Muscle of leg (tissue), 16 donors: ENCODE measurements at places on chromosomes 5 and 9.

- DNase-seq: peak; percentile 61
- H3K27me3 ChIP-seq: no peaks in the 10 kb centered on the region
- peaks cover 7% of the 10 kb centered on the region for H3K4me1 ChIP-seq
- peaks cover 14% of the 10 kb centered on the region for H3K36me3 ChIP-seq
Measured at GRCh38 chr9:126347911-126348760, 21.5 kb downstream of the MVB12B start.

DNA sequence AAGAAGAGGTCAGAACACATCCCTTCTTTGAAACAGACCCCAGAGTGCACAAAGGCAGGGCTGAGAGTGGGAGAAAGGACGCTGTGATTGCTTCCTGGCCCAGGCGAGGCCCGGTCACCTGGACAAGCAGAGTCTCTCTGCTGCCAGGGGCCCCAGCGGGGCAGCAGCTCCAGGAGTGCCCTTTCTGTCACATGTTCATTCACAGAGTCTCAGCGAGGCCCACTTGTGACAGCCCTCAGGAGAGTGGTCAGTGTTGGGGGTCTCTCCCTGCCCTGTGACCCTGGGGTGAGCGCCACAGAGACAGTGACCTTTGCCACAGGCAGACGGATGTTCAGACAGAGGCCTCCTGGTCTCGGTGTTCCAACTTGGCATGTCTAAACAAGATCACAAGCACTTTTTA, 130.2 kb upstream of the IRX4 start:
- no peaks in the 10 kb centered on the region for H3K36me3 ChIP-seq
- peaks cover 9% of the 10 kb centered on the region for H3K27me3 ChIP-seq
- H3K27ac ChIP-seq: no peak overlapping the region
- H3K4me1 ChIP-seq: peaks cover 16% of the 10 kb centered on the region
- DNase-seq: no peak
- H3K4me3 ChIP-seq: no peak overlapping the region

- H3K36me3 ChIP-seq: no peaks in the 10 kb centered on the region
- no peak for DNase-seq
- H3K4me3 ChIP-seq: no peak overlapping the region
- no peak overlapping the region for H3K27ac ChIP-seq
Measured at GRCh38 chr5:108661590-108662219, 86.0 kb upstream of the FER start.

DNA sequence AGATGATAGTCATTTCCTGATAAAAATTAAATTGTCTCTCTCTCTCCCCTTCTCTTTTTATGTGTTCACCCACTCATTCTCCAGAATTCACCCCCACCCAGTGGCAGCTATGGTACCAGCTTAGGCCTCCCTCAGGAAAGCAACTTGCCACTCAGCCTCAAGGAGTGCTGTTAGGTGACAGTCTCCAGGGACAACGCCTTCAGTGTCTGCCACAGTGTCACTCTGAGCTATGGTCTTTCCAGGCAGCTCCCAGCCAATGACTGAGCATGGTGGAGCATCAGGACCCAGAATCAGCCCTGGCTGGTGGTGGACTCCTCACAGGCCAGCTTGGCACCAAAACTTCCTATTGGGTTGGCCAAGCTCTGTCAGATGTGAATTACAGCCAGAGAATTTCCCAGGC, 140.9 kb upstream of the PIK3R1 start:
- H3K4me1 ChIP-seq: no peaks in the 10 kb centered on the region
- H3K27ac ChIP-seq: no peak overlapping the region
- no peak overlapping the region for H3K4me3 ChIP-seq
- DNase-seq: no peak

- DNase-seq: peak; percentile 62
- H3K27me3 ChIP-seq: peaks cover 11% of the 10 kb centered on the region
- no peaks in the 10 kb centered on the region for H3K36me3 ChIP-seq
Measured at GRCh38 chr5:133820507-133820906, 147.9 kb downstream of the C5orf15 start.

GRCh38 chr9:21607576-21607975, 125.5 kb upstream of the IFNE start:
- no peaks in the 10 kb centered on the region for H3K4me1 ChIP-seq
- no peaks in the 10 kb centered on the region for H3K27me3 ChIP-seq
- no peak for DNase-seq
- no peaks in the 10 kb centered on the region for H3K36me3 ChIP-seq
- H3K4me3 ChIP-seq: no peak overlapping the region
- no peak overlapping the region for H3K27ac ChIP-seq

- no peak overlapping the region for H3K27ac ChIP-seq
- H3K36me3 ChIP-seq: peaks cover 75% of the 10 kb centered on the region
- H3K4me3 ChIP-seq: no peak overlapping the region
- no peak for DNase-seq
- H3K27me3 ChIP-seq: no peaks in the 10 kb centered on the region
- no peaks in the 10 kb centered on the region for H3K4me1 ChIP-seq
Measured at GRCh38 chr5:31496301-31496700, 35.6 kb downstream of the DROSHA start.

DNA sequence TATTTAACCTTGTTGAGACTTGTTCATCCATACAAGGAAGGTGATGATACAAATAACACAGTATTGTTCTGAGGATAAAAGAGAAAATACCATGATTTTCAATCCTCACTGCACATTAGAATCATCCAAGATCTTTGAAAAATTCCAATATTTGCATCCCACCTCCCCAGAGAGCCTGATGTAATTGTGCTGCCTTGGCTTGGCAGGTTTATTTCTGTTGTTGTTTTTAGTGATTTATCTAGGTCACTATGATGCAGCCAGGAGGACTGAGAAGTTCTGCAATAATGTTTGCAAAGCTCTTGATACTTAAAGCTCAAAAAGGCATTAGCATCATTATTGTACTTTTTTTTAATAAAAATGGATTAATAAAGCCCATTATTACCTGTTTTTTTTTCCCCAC, 67.0 kb upstream of the NMUR2 start:
- no peak overlapping the region for H3K27ac ChIP-seq
- no peak overlapping the region for H3K4me3 ChIP-seq
- no peaks in the 10 kb centered on the region for H3K36me3 ChIP-seq
- no peaks in the 10 kb centered on the region for H3K27me3 ChIP-seq
- H3K4me1 ChIP-seq: no peaks in the 10 kb centered on the region

DNA sequence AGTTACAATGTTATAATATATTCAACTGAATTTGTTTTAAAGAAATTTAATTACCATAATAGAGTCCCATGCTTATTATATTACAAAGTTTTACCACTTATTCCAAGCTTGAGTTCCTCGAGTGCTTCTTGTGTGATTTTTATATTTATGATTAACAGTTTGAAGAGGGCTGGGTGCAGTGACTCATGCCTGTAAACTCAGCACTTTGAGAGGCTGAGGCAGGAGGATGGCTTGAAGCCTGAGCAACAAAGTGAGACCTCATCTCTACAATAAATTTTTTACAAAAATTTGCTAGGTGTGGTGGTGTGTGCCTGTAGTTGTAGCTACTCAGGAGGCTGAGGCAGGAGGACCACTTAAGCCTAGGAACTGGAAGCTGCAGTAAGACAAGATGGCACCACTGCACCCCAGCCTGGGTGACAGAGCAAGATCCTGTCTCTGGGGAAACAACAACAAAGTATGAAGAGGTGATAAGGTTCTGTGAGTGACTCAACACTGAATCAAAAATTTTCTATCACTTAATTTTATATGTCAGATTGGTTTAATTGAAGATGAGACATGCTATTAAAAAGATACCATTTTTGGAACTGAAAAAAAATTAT, 9.2 kb downstream of the POC5 start:
- no peak for DNase-seq
- no peaks in the 10 kb centered on the region for H3K4me1 ChIP-seq
- no peak overlapping the region for H3K4me3 ChIP-seq
- peaks cover 13% of the 10 kb centered on the region for H3K36me3 ChIP-seq

GRCh38 chr5:133841831-133842750, 126.3 kb downstream of the C5orf15 start:
- H3K4me1 ChIP-seq: peaks cover 7% of the 10 kb centered on the region
- no peaks in the 10 kb centered on the region for H3K36me3 ChIP-seq
- H3K4me3 ChIP-seq: no peak overlapping the region
- H3K27ac ChIP-seq: no peak overlapping the region

DNA sequence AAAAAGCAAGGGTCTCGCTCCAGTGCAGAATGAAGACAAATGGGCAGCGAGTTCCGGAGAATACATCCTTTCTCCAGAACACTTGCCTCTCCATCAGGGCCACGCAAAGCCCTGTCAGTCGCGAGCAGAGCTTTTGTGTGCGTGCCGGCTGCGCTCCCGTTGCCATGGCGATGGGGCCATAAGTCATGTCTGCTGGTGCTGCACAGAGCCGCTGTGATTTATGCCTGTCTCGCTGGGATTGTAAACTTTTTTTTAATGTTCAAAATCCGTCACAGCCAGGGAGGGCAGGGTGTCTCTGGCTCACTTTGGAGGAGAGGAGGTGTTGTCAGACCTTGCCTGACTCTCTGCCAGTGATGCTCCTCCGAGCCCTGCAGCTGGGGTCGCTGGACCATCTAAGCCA, 272.7 kb downstream of the TRIM32 start:
- no peaks in the 10 kb centered on the region for H3K36me3 ChIP-seq
- H3K4me1 ChIP-seq: no peaks in the 10 kb centered on the region
- peaks cover 2% of the 10 kb centered on the region for H3K27me3 ChIP-seq
- peak; percentile 11 for DNase-seq

- H3K4me3 ChIP-seq: no peak overlapping the region
- no peaks in the 10 kb centered on the region for H3K27me3 ChIP-seq
- H3K27ac ChIP-seq: peak overlapping the region; percentile 45
- no peak for DNase-seq
- H3K36me3 ChIP-seq: peaks cover 45% of the 10 kb centered on the region
Measured at GRCh38 chr9:124794902-124795491, 18.1 kb downstream of the OLFML2A start.

GRCh38 chr5:43315263-43315662, 2.1 kb upstream of the HMGCS1 start:
- peaks cover 10% of the 10 kb centered on the region for H3K4me1 ChIP-seq
- H3K4me3 ChIP-seq: no peak overlapping the region
- no peaks in the 10 kb centered on the region for H3K27me3 ChIP-seq
- DNase-seq: no peak

DNA sequence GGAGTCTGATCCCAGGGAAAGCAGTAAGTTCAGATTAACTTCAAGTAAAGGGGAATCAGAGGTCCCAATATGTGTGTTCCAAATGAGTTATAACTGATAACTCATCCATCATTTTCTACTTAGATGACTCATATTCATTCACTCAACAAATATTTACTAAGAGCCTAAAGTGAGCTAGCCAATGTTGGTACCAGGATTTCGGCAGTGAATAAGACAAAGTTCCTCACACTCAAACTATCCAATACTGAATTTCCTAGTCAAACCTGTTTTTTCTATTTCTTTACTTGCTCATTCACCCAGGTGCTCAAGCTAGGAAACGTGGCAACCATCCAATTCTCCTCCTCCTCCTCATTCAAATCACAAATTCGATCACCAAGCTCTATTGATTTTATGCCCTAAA, 25.8 kb downstream of the FBXW2 start:
- no peaks in the 10 kb centered on the region for H3K4me1 ChIP-seq
- peaks cover 59% of the 10 kb centered on the region for H3K36me3 ChIP-seq
- no peak for DNase-seq
- H3K27ac ChIP-seq: no peak overlapping the region

GRCh38 chr5:140998921-140999410, 32.7 kb downstream of the PCDHAC2 start:
- no peaks in the 10 kb centered on the region for H3K36me3 ChIP-seq
- peaks cover 3% of the 10 kb centered on the region for H3K27me3 ChIP-seq
- H3K4me3 ChIP-seq: no peak overlapping the region
- H3K4me1 ChIP-seq: no peaks in the 10 kb centered on the region
- H3K27ac ChIP-seq: no peak overlapping the region
- no peak for DNase-seq

DNA sequence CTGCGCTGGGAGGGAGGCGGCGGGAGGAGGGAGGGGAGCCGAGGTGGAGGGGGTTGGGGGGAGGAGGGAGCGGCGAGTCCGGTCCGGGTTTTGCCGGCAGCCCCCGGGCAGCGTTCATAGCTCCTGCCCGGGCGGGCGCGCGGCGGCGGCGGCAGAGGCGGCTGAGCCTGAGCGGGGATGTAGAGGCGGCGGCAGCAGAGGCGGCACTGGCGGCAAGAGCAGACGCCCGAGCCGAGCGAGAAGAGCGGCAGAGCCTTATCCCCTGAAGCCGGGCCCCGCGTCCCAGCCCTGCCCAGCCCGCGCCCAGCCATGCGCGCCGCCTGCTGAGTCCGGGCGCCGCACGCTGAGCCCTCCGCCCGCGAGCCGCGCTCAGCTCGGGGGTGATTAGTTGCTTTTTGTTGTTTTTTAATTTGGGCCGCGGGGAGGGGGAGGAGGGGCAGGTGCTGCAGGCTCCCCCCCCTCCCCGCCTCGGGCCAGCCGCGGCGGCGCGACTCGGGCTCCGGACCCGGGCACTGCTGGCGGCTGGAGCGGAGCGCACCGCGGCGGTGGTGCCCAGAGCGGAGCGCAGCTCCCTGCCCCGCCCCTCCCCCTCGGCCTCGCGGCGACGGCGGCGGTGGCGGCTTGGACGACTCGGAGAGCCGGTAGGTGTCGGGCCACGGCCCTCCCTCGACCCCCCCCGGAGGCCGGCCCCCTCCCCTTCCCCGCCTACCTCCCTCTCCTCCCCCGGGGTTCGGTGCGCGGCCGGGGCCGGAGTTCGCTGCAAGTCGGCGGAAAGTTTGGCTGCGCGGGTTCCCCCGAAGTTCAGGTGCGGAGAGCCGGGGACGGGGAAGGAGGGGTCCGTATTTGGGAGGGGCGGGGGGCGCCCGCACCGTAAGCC, at the start of gene CXXC5:
Gene CXXC5 (plus strand): TSS at position 145 of the 877 bp plus-strand sequence. CDS start 32,175 bp downstream, outside the sequence.
- peak within 1 kb of the TSS; percentile 59 for H3K4me3 ChIP-seq

- DNase-seq: no peak
- peaks cover 2% of the 10 kb centered on the region for H3K27me3 ChIP-seq
- no peaks in the 10 kb centered on the region for H3K36me3 ChIP-seq
- H3K4me1 ChIP-seq: no peaks in the 10 kb centered on the region
- no peak overlapping the region for H3K4me3 ChIP-seq
Measured at GRCh38 chr5:68682400-68683160, 411.2 kb upstream of the SLC30A5 start.

DNA sequence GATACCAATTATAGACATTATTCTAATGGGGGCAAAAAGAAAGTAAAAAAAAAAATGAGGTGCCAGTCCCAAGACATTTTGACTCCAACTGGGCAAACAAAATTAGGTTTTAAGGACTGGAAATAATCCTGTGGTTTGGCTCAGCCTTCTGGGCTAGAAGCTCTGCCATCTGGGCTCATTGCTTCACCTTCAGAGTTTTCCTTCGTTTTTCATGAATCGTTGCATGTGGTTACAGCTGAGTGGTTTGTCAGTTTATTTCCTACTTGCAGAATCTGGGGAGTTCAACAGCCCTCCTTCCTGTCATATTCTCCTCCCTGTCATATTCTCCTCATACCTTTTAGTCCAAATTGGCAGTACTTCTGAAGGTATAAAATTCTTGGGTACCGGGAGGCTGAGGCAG, 12.0 kb downstream of the UGT3A2 start:
- no peaks in the 10 kb centered on the region for H3K4me1 ChIP-seq
- no peak overlapping the region for H3K4me3 ChIP-seq
- H3K36me3 ChIP-seq: no peaks in the 10 kb centered on the region
- H3K27me3 ChIP-seq: no peaks in the 10 kb centered on the region

- peaks cover 32% of the 10 kb centered on the region for H3K27me3 ChIP-seq
- H3K4me3 ChIP-seq: no peak overlapping the region
- peaks cover 37% of the 10 kb centered on the region for H3K36me3 ChIP-seq
- H3K27ac ChIP-seq: no peak overlapping the region
Measured at GRCh38 chr5:316210-317085, 5.1 kb upstream of the AHRR start.

GRCh38 chr9:37290940-37291485, 131.5 kb upstream of the GRHPR start:
- H3K27ac ChIP-seq: no peak overlapping the region
- H3K36me3 ChIP-seq: no peaks in the 10 kb centered on the region
- no peak overlapping the region for H3K4me3 ChIP-seq
